ENCODE measurements at places on chromosomes 3 and 15. TPM values are rescaled to one million over a fixed set of nuclear protein-coding genes. Genes with fewer than 3 reads are reported as not detected.

Gene LIPC
- total RNA-seq = 0.11 TPM

Gene TICRR
- 13.6 TPM for total RNA-seq

Gene OCA2
- total RNA-seq = 0.12 TPM

Gene LMAN1L
- not detected for total RNA-seq

Gene HAUS2
- 18.3 TPM for total RNA-seq

Gene MYL3
- total RNA-seq = not detected

Gene EAF2
- total RNA-seq = 2.9 TPM

Gene SLC24A5
- total RNA-seq = not detected

Gene CCR3
- total RNA-seq = not detected

All from A549 treated with CORT108297 at 1 μM for 4 hours (cell line).